ENCODE measurements at places on chromosomes 12 and 14.

- no peak for DNase-seq
These were observed 5.7 kb upstream of the VDR start for GRCh38 chr12:47910486-47910885.

DNA sequence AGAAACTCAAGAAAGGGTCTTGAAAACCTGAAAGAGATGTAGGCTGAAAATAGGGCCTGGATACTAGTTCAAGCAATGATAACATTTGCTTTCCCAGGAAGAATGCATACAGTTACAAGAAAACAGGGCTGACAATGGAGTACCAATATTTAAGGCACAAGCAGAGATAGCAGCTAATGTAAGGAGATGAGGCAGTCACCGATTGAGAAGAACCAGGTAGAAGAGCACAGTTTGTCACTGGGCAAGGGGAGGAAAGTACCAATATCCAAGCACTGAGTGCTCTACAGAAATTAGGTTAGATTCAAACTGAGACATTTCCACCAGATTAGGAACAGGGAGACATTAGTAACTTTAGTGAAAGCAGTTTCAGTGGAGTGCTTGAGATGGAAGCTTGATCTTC is 19.9 kb downstream of the RPS6KA5 start:
- DNase-seq, result no peak

DNA sequence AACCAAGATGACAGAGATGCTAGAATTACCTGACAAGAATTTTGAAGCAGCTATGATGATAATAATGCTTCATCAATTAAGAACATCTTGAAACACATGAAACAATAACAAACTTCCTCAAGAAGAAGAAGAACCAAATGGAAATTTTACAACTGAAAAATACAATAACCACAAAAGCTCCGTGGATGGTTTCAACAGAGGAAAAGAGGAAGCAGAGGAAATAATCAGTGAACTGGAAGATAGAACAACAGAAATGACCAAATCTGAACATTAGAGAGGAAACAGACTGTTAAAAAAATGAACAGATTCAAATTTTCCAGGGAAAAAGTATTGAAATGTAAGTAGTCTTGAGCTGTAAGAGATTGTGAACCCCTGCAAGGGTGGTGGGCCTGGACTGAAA is 62.8 kb upstream of the SLC35F4 start:
- DNase-seq, result no peak

- DNase-seq, result no peak
These were observed 14.8 kb downstream of the KMT5A start for GRCh38 chr12:123398550-123399254.

- no peak for DNase-seq
These were observed 4.6 kb downstream of the ZC3H10 start for GRCh38 chr12:56122637-56123036.

GRCh38 chr12:5391653-5392052 is 40.3 kb upstream of the NTF3 start:
- no peak for DNase-seq

DNA sequence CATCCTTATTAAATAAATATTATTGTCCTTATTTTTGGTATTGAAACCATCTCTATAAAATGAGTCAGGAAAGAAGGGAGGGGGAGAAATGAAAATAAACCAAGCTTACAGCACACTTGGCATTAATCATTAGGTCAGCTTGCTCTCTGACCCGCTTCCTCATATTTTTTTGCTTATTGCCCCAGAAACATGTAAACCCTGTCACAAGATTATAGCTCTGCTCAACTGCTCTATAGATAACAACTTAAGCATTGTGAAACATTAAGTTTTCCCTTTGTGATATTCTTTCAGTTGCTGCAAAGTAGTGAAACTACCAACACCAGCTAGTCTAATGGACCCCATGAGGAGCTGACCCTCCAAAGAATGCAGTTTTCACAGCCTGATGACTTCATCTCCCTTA is 819.5 kb downstream of the SLC16A7 start:
- no peak for DNase-seq

DNA sequence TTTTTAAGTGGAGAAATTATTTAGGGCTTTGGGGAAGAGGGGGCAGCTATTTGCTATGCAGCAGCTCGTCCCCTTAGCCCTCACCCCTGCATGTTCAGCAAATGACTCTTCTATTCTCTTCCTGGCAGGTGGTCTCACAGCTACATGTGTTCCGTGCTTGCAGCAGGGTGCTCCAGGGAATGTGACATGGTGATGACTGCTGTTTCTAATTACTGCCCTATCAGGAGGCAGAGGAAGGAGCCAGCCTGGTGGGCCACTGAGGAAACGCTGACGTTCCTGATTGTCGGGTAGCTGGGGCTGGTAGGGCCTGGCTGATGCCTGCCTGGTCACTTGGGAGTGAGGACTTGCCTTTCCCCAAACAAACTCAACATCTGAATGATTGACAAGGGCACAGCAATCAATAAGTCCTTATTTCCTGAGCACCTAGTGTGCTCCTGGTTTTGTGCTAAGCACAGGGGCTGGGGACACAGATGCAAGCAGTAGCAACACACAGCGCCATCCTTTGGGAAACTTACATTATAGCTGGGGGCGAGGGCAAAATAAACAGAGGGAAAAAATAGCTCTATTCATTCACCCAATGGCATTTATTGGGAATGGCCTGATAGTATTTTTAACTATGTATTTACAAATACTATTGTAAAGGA is 377.8 kb downstream of the FUT8 start:
- no peak for DNase-seq

GRCh38 chr12:89768586-89769482 is 60.2 kb upstream of the ATP2B1 start:
- no peak for DNase-seq

- DNase-seq, result no peak
These were observed 103.0 kb downstream of the PEBP1 start for GRCh38 chr12:118238888-118239287.

- no peak for DNase-seq
These were observed 60.7 kb downstream of the GALNT8 start for GRCh38 chr12:4780641-4781611.

DNA sequence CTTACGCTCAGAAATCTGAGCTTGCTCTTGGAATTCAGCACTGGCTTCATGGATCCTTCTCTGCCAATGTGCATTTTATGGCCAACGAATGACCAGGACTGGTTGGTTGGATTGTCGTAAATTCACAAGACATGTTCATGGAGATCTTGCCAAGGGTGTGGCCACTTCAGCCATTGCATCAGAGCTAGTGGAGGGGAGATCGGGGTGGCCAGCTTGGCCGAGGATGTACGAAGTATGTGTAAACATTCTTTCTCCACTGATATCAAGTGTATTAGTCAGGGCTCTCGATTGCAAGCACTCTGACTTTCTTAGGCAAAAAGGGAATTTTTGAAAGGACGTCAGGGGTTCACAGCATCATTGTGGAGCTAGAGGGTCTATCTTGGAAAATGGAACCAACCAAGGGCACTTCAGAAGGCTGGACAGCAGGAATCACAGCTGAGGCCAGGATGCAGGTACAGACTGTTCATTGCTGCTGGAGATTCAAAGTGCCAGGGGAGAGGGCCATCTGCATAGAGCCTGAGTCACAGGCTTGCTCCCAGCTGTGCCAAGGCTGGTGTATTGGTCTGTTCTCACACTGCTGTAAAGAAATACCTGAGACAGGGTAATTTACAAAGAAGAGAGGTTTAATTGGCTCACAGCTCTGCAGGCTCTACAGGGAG is 32.9 kb upstream of the ADGRD1 start:
- no peak for DNase-seq

GRCh38 chr14:73173092-73173735 is 36.9 kb downstream of the PSEN1 start:
- DNase-seq, result no peak

- DNase-seq, result no peak
These were observed 15.5 kb upstream of the CCER1 start for GRCh38 chr12:90970471-90970870.

DNA sequence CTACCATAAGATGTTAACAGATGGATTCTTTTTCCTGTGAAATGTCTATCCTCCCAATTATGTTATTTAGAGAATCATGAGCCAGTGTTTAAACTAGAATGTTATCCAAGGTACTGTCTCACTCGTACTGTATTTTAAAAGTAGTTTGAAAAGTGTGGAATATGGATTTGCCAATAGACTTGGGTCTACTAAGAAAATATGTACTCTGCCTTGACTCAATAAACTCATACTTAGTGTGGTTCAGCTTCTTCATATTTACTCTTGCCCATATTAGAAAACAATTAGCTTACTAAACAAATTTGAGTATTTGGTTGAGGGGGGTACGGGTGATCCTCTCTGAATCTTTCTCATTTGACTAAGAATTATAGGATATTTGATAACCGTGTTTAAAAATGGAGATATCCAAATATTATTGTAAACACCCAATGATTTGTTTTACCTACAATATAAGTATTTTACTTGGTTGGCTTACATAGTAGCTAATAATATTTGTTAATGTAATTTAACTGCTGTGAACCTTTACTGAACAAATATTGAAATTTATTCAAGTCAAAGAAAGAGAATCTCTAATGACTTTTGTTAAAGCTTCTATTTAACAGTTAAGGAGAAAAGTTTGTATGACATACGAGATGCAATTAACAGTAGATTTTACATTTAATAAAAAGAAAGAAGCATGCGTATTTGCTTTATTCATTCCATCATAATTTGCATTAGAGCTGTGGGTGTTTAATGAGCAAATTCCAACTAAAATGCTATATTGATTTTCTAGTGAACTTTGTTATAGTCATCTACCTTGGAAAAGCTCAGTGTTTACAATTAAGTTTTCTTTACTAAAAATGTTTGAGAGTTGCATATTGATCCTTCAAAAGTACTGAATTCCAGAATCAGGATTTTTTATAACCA is 81.2 kb downstream of the MIPOL1 start:
- no peak for DNase-seq

- DNase-seq, result peak; percentile 18
These were observed 1.3 kb upstream of the RASSF3 start for GRCh38 chr12:64608901-64609535.

DNA sequence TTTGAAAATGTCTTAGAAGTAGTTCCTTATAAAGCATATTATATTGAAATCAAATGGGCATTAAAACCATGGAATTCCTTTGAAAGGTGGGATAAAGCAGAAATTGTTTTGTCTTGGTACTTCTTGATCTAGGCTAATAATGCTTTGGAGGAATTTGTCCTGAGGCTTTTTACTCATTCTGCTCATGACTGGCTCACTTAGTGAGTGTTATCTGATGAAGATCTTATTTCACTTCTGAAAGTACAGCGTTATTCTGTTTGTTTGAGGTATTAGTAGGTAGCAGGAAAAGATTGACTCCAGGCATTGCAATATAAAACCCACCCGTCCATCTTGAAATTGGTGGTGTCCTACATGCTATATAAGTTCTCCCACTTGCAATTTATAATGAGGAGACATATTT is 5.5 kb downstream of the C12orf71 start:
- DNase-seq, result no peak

- DNase-seq, result no peak
These were observed 13.0 kb upstream of the TMTC2 start for GRCh38 chr12:82673698-82674097.

DNA sequence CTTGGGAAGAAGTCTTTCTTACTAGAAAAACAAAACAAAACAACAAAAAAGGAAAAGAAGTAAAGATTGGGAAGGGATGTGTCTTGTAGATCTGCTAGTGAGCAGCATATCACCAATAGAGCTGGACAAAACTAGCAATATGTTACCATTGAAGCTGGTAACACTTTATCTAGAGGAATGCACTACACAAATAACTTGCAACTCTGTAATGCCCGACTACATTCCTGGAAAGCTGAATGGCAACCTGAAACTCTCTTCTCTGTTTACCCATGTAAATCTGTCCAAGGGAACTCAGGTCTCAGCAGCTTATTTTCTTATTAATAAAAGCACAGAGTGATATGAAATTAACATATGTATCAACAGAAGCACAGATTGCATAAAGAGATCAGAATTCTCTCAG is 624.4 kb downstream of the KCNH5 start:
- DNase-seq, result no peak

DNA sequence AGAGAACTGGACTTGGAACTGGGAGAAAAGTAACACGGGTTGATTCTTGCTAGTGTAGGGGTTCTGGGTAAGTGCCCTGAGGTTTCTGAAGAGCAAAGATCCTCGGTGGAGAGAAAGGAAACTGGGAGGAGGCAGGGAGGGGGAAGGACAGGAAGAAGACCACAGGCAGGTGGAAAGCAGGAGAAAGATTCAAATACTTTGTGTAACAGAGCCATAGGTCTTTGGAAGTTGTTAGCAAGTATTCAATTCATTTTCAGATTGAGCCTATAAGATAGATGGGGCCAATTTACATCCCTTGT is 1.3 kb downstream of the PNP start:
- no peak for DNase-seq

GRCh38 chr14:28294834-28295440 is 471.6 kb upstream of the FOXG1 start:
- no peak for DNase-seq

GRCh38 chr12:102314821-102315220 is 117.2 kb upstream of the PMCH start:
- DNase-seq, result no peak

Measured in stimulated activated CD8-positive, alpha-beta memory T cell treated with anti-CD3 and anti-CD28 coated beads, Interleukin-7, amount 100 ng/mL, for 4 hours (primary cell).